Adrenal gland (tissue), 19 donors: ENCODE measurements at places on chromosomes 1 and 21. TPM values are rescaled to one million over a fixed set of nuclear protein-coding genes. Genes with fewer than 3 reads are reported as not detected.

GRCh38 chr1:212329105-212329504 lies 43.9 kb downstream of the PPP2R5A start:
- no peak for DNase-seq

- DNase-seq = no peak
Measured at GRCh38 chr21:25240974-25241373, 366.3 kb downstream of the MRPL39 start.

- DNase-seq = no peak
Measured at GRCh38 chr1:74474585-74474984, 37.8 kb downstream of the LRRC53 start.

DNA sequence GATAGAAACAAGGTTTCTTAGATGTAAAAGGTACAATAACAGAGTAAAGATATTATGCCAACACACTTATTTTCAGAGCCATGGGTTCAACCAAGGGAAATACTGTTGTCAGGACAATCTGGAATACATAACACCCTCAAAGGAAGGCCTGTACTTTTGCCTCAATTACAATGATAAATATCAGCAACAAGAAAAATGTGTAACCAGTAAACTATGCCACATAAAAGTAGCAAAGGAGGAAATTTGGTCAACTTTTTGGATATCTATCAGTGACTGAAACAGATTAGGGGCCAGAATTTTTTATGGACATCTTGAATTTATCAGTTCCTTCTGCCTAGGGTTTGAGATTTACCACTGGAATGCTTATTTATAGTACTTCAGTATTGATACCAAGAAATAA lies 24.6 kb upstream of the RAP1GAP start:
- no peak for DNase-seq

GRCh38 chr1:165949335-165950130 lies 122.1 kb downstream of the UCK2 start:
- DNase-seq = peak; percentile 17

- DNase-seq = no peak
Measured at GRCh38 chr1:42587753-42588152, 70.5 kb upstream of the PPIH start.

GRCh38 chr1:58905628-58906221 lies 121.9 kb upstream of the JUN start:
- peak; percentile 62 for DNase-seq

- DNase-seq = no peak
Measured at GRCh38 chr21:38123626-38124025, 133.2 kb upstream of the KCNJ15 start.

DNA sequence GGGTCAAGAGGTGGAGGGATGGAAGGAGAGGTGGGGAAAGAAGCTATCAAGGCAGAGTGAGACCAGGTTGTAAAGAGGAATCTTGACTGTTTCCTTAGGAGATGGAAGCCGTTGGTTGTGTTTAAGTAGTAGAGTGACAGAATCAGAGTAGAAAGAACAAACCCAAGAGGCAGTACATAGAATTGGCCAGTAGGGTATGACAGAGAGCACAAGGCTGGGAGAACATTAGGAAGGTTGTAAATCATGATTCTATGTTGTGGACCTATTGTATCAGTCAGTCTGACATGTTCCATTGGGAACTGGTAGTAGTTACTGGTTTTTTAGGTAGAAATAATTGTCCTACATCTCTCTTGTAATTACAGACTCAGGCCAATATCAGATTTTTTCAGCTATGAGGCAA lies 486.9 kb upstream of the USP24 start:
- DNase-seq = no peak

DNA sequence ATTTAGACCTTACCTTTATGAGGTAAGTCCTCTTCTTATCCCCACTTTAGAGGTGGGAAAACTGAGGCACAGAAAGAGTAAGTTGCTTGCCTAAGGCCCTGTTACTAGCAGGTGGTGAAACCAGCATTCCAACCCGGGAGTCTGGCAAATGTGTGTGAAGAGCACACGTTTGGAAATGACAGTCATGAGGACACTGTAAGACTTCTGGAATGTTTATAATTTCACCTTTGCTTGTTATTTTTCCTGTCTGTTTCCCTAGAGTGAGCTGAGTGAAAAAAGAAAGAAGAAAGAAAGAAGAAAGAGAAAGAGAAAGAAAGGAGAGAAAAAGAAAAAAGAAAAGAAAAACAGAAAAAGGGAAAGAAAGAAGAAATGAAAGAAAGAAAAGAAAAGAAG lies 21.2 kb upstream of the LGALS8 start:
- no peak for DNase-seq

DNA sequence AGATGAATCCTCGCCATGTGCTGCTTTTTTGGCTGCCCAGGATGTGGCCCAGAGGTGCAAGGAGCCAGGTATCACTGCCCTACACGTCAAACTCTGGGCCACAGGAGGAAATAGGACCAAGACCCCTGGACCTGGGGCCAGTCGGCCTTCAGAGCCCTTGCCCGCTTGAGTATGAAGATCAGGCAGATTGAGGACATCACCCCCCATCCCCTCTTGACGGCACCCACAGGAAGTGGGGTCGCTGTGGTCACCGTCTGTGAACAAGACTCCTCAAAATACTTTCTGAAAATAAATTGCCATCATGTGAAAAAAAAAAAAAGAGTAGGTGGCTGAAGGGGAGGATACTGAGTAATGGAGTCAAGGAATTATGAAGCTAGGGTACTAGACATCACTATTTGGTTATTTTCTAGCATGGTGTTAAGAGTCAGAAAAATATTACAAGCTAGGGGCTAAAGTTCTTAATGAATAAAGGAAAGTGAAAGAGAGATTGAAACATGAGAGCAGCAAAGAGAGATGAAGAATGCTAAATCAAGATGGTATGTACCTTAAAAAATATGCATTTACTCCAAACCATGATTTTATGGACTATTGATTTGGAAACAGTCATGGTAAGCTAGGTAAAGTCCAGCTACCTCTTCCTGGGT lies 84.9 kb downstream of the CLEC20A start:
- no peak for DNase-seq

GRCh38 chr1:90386899-90387720 lies 330.0 kb downstream of the BARHL2 start:
- DNase-seq = no peak

SLC22A15 gene
- 27.2 TPM for total RNA-seq

LORICRIN gene
- total RNA-seq = not detected

CD52 gene
- total RNA-seq = 3.8 TPM
